Naive thymus-derived CD8-positive, alpha-beta T cell (primary cell): ENCODE measurements at places on chromosomes 16 and 17. TPM values are rescaled to one million over a fixed set of nuclear protein-coding genes. Genes with fewer than 3 reads are reported as not detected.

DNA sequence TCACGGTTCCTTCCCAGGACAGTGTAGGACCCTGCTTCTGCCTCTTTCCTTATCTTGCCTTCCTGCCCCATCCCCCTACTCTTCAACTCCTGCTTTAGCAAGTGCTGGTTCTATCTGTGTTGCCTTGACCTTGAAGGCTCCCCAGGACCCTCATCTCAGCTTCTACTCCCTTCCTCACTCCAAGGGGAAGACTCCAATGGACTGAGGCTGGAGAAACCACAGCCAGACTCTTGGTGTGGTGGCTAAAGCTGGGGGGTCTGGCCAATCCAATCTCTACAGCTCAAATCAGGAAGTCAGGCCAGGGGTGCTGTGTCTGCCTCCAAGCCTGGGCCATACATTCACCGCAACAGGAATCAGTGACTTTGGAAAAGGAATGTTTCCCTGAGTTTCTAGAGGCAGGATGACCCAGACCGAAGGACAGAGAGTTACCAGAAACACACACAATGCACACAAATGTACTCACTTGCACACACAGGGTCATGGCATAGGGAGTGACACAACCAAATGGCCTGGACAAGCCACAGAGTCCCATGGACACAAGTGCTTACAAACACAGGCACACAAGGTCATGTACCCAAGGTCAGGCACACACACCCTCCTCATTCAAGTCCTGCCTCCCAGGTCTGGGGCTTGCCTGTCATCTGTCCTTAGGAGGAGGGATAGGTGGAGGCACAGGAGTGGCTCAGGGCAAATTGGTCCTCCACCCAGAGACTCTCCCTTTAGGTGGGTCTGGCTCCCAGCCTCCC is 1.7 kb upstream of the HSD11B2 start:
- no peaks in the 10 kb centered on the region for H3K36me3 ChIP-seq
- peaks cover 9% of the 10 kb centered on the region for H3K4me1 ChIP-seq
- peaks cover 46% of the 10 kb centered on the region for H3K27me3 ChIP-seq
- peak overlapping the region; percentile 59 for H3K4me3 ChIP-seq
- no peak for DNase-seq

- no peak overlapping the region for H3K27ac ChIP-seq
- no peaks in the 10 kb centered on the region for H3K4me1 ChIP-seq
- H3K4me3 ChIP-seq = no peak overlapping the region
- no peak for DNase-seq
- no peaks in the 10 kb centered on the region for H3K36me3 ChIP-seq
These were observed 32.8 kb upstream of the TNRC6A start for GRCh38 chr16:24696699-24697098.

GRCh38 chr17:4520894-4521600 is 22.4 kb downstream of the SPNS2 start:
- H3K4me1 ChIP-seq = no peaks in the 10 kb centered on the region
- H3K27me3 ChIP-seq = no peaks in the 10 kb centered on the region
- no peak overlapping the region for H3K27ac ChIP-seq
- no peak for DNase-seq
- no peaks in the 10 kb centered on the region for H3K36me3 ChIP-seq
- no peak overlapping the region for H3K4me3 ChIP-seq

DNA sequence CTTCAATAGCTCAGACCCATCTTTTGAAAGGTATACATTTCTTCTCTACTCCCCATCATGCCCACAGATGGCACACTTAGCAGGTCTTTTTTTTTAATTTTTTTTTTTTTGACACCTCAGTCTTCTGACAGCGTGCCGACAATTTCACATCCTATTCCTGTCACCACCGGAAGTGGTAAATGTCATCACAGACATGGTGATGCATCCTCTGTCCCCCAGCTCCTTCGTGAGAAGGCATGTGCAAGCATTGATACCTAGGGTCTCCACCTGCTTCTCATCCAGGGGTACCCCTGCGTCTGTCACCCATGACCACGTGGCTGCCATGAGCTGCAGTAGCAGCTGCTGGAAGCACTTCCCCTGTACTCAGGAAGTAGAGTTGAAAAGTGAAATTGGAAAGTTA is 35.6 kb downstream of the ELAC2 start:
- H3K36me3 ChIP-seq = no peaks in the 10 kb centered on the region
- no peaks in the 10 kb centered on the region for H3K4me1 ChIP-seq
- peaks cover 21% of the 10 kb centered on the region for H3K27me3 ChIP-seq
- no peak for DNase-seq
- H3K4me3 ChIP-seq = peak overlapping the region; percentile 64
- H3K27ac ChIP-seq = no peak overlapping the region

- H3K27ac ChIP-seq = peak overlapping the region; percentile 33
- H3K4me3 ChIP-seq = no peak overlapping the region
- no peaks in the 10 kb centered on the region for H3K4me1 ChIP-seq
These were observed 73.6 kb downstream of the NCOR1 start for GRCh38 chr17:16141685-16142084.

- no peak overlapping the region for H3K27ac ChIP-seq
- peaks cover 9% of the 10 kb centered on the region for H3K4me1 ChIP-seq
- DNase-seq = no peak
- no peak overlapping the region for H3K4me3 ChIP-seq
- H3K27me3 ChIP-seq = peaks cover 15% of the 10 kb centered on the region
These were observed 283.5 kb downstream of the MAF start for GRCh38 chr16:79317026-79317425.

FBXO39 gene
- total RNA-seq = 0.29 TPM

TVP23A gene
- not detected for total RNA-seq

NAGS gene
- total RNA-seq = 0.96 TPM
